ENCODE measurements at places on chromosomes 2 and 18.
A peak's percentile ranks its signal among the peaks of the same experiment; 100 is the strongest.

- DNase-seq = no peak
Observed at GRCh38 chr2:42474765-42475454, 18.9 kb downstream of the KCNG3 start.

- no peak for DNase-seq
Observed at GRCh38 chr2:172951554-172951953, 124.1 kb upstream of the MAP3K20 start.

DNA sequence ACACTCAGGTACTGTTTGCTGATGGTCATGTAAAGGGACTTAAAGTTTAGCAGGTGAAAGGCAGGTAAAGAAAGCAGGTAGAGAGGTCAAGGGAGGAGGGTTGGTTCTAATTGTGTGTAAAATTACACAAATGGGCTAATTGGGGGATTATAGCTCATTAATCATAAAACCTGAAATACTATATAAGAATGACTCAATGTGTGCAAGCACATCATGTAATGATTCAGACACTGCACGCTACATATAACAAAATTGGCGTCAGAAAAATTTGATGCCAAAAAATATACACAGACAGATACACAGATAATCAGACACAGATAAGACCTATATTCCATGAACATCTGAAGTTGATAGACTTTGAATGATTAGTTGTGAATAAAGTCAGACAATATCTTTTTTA is 120.7 kb upstream of the LMAN1 start:
- DNase-seq = no peak

GRCh38 chr18:31486165-31486564 is 11.8 kb upstream of the DSG2 start:
- DNase-seq = no peak

GRCh38 chr2:10096641-10097040 is 16.4 kb upstream of the CYS1 start:
- DNase-seq = no peak

DNA sequence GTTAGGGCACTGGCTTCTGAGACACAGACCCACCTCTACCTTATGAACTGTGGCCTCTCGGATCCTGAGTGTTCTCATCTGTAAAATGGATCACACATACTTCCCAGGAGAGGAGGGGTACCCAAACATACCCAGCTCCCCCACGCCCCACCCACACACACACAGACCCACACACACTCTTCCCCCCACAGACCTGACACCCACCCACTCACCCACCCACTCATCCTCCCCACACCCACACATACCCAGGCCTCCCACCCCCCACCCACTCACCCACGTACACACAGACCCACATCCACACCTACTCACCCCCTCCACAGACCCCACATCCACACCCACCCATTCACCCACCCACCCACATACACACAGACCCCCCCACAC is 24.3 kb upstream of the SEMA4C start:
- no peak for DNase-seq

DNA sequence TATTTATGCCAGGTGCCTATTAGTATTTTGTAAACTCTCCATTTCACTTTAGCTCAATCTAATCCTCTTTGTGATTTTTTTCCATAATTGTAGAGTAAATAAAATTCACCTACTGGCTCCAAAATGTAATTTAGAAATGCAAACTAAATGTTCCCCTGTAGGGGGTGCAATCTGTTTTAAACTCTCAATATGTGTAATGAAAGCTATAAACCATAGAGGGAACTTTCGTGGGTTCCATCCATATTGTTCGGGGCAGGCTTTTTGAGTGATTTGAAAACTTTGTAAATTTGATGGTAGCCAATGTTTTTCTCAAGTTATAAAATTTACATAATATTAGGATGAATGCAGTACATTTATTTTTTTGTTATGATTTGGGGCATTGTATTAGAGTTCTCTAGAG is 49.4 kb downstream of the TSPYL6 start:
- peak; percentile 55 for DNase-seq

DNA sequence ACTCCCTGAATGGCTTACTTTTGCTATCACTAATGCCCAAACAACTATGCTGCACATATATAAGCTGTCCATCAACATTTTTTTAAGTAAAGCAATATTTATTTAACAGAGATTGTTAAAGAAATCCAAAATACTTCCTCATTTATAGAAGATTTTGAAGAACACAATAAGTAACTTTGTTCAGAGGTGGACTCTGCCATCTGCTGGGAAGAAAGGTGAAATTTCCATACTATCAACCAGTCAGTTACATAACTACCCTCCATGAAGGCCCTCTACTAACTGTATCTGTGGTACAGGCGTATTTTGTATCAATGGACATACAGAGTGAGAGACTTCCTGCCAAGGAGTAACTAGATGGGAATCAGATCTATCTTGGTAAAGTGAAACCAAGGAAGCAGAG is 106.0 kb downstream of the DTNB start:
- DNase-seq = peak; percentile 53
